Prostate gland (tissue), 2 donors: ENCODE measurements at places on chromosomes 7 and 10. TPM values are rescaled to one million over a fixed set of nuclear protein-coding genes. Genes with fewer than 3 reads are reported as not detected.
A peak's percentile ranks its signal among the peaks of the same experiment; 100 is the strongest.

The AQP1 gene
- 117 TPM for total RNA-seq

The GPR141 gene
- 0.36 TPM for total RNA-seq

The IL6 gene
- total RNA-seq = not detected

DNA sequence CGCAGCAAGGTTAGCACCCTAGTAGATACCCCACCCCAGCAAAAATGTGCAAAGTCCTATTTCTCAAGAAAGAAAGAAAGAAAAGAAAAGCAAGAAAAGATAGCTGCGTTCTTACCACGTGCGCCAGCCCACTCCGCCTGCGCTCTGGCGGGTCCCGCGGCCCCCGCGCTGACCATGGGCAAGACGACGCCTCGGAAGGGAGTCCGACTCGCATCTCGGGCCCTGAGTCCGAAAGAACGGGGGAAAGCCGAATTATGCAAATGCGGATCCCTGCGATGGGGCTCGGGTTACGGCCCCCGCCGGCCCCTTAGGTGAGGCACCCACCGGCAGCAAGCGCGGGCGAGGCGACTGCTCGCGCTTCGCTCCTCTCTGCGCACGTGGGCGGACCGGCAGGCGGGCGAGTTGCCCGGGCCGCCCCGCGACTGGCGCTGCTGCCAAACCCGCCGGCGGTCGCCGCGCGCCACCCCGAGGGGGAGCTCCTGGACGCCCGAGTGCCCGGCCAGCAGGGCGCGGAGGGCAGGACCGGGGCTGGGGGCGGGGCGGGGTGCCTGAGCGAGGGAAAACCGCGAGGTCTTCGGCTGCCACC is 2.4 kb upstream of the EGR2 start:
- peaks cover 9% of the 10 kb centered on the region for H3K27me3 ChIP-seq
- H3K4me1 ChIP-seq = peaks cover 6% of the 10 kb centered on the region
- no peak overlapping the region for H3K4me3 ChIP-seq

DNA sequence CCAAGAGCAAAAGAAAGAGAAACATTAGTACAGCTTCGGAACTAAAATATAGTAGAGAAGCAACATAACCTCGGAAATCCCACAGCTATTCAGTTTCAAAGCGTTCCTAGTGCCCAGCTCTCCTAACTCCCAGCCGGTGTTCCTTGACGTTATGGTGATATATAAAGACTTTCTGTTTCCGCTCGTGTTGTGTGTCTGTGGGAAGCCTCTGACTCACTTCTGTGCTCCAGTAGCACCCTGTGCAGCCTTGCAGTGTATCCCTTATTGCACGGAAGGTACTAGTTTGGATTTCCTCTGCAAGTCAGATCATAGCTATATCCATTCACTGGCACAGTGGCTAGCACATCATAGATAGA is 535 bp downstream of the ASAH2B start:
- H3K27me3 ChIP-seq = no peaks in the 10 kb centered on the region
- no peaks in the 10 kb centered on the region for H3K36me3 ChIP-seq
- H3K4me3 ChIP-seq = peak overlapping the region; percentile 39
- no peak for DNase-seq

DNA sequence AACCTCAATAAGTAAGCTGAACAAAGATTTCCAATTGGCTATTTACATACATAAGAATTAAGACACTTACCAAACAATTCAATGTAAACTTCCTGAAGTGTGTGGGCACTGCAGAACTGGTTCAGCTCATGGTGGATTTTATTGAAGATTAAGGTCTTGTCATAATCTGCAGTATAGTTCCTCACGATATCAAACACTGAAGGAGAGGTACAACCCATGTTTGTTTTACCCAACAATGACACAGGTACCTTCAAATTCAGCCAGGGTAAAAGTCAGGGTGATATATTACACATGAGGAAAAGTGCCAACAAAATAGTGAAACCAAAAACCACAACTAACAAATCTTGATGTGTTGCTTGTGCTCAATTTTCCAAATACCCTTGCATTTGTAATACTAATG is 10.0 kb downstream of the ERLIN1 start:
- no peak for DNase-seq
- no peak overlapping the region for H3K27ac ChIP-seq
- no peak overlapping the region for H3K4me3 ChIP-seq
- no peaks in the 10 kb centered on the region for H3K36me3 ChIP-seq
- no peaks in the 10 kb centered on the region for H3K27me3 ChIP-seq
- H3K4me1 ChIP-seq = no peaks in the 10 kb centered on the region
